ENCODE measurements at places on chromosomes 16 and 17.

DNA sequence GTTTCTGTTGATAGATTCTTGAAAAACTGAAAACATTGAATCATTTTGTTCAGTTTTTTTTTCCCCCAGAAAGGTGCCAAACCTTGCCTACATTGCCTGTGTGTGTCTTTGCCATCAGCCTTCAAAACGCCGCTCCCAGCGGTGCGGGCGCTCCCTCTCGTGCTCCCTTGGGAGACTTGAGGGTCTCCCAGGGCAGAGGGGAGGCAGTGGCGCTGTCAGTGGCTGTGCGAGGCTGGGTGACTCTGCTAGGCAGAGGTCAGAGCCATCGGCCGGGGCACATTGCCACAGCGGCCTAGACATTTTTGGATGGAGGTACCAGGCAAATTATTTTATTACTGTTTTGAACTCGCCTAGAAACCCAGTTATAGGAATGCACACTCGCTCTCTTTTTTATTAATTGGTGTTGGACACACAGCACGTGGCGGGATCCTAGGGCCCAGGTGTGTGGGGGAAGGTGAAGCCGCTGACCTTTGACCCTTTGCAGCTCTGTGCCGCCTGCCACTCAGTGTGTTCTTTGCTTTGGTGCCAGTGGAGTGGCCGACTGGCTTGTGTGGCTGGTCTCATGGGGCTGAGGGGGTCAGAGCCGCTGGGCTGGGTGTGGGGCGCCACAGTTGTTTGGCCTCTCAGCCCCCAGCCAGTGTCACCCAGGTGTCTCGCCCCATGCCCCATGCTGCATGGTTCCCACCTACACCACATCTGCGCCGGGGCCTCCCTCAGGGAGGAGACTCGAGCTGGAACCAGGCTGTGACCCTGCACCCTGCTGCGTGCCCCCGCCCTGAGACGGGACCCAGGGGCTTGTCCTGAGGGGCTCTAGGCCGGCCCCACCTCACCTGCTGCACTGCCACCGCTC is 115.7 kb downstream of the BANP start:
- no peak for DNase-seq

DNA sequence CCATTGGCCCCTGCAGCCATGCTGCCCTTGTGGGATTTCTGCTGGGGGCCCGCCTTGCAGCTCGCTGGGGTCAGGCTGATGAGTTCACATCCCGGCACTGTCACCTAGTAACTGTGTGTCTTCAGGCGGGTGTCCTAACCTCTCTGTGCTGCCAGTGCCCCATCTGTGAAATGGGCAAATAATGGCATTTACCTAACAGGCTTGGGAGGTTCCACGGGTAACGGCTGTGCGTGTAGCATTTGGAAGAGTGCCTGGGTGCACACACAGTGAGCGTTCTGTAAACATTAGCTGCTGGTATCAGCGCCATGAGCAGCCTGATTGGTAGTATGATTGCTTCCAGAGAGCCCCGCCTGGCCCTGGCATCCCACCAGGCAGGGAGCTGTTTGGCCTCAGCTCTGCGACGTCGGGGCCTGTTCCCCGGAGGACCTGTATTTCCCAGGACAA is 167.3 kb upstream of the GSE1 start:
- DNase-seq: no peak

- DNase-seq: no peak
Measured at GRCh38 chr16:11207646-11208045, 48.4 kb downstream of the SOCS1 start.

- no peak for DNase-seq
Measured at GRCh38 chr16:79121906-79122305, 478.6 kb downstream of the MAF start.

GRCh38 chr16:46711106-46712058 is 21.9 kb downstream of the ORC6 start:
- no peak for DNase-seq

DNA sequence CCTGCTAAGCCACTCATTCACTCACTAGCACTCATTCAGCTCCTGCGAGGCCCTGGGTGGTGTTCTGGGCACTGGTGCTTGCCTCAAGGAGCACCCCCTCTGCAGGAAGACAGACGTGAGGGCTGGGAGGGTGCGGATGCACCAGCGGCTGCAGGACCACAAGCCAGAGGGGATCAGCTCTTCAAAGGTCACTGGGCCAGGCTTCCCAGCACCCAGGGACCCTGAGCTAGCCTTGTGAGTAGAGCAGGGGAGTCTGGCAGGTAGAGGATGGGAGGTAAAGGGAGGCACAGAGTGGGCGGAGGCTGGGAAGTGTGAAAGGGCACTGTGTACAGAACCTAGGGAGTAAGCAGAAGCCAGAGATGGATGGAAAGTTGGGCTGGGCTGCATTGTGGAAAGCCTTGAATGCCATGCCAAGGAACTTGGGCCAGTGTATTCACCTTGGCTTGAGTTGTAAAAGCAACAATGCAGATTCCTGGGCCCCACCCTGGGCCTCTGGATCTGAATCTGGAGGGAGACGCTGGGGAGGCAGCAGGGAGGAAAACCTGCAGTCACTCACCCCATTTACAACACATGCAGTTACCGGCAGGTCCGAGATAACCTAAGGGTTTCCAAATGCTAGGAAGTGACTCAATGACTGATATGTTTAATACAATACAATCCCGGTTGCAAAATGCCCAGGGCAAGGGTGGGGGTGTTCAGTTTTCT is 1.7 kb downstream of the IL4R start:
- no peak for DNase-seq

DNA sequence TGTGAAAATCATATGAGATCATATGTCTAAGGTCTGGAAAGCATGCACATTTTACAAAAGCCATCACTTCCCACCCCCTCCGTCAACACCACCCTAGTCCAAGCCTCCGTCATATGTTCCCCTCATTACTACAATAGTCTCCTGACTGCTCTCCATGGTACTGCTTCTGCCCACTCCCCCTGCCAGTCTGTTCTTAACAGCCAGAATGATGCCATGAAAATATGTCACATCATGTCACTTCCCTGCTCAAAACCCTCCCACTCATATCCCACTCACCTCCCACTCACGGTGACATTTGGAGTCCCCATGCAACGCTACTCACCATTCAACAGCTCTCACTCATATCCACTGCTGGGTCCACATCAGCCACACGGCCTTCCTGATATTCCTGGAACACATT is 432.3 kb downstream of the XYLT1 start:
- DNase-seq: no peak

GRCh38 chr17:75854881-75855309 is 240 bp downstream of the WBP2 start:
- no peak for DNase-seq

- no peak for DNase-seq
Measured at GRCh38 chr17:73436954-73437353, 125.2 kb upstream of the CDC42EP4 start.

- no peak for DNase-seq
Measured at GRCh38 chr17:38461683-38462082, 33.4 kb downstream of the ARHGAP23 start.

GRCh38 chr17:49381793-49382192 is 19.7 kb upstream of the ZNF652 start:
- DNase-seq: no peak

DNA sequence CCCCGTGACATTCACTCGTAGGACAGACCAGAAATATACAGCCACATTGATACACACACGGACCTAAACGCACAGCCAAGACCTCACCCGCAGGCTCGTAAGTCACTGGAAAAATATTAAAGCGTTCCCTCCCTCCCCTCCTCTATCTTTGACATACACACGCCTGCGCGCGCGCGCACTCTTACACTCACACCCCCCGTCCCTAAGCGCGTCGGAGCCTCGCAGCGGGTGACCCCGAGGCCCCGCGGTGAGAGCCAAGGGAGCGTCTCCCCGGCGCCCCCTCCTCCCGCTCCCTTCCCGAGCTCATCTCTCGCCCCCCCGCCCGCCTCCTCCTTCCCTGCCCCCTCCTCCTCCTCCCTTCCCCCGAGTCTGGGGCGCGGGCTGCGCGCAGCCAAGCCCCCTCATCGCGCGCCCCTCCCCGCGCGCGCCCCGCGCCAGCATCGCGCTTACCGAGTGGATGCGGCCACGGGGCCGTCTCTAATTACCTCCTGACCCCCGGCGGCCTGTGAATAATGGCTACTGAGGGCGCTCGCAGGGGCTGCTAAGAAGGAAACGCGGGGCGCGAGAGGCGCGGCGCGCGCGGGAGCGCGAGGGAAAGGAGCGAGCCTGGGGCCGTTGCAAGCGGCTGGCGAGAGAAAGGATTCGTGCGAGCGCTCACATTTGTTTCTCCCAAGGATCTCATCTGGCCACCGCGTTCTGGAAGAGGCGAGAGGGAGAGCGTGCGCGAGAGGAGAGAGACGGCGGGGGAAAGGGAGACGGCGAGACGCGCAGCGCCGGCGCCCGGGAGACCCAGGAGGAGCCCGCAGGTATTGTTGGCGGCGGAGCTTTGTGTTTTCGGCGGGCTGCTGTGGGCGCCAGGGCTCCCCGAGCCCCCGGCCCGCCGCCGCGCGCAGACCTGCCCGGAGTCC is 42.4 kb downstream of the RAI1 start:
- peak; percentile 14 for DNase-seq

DNA sequence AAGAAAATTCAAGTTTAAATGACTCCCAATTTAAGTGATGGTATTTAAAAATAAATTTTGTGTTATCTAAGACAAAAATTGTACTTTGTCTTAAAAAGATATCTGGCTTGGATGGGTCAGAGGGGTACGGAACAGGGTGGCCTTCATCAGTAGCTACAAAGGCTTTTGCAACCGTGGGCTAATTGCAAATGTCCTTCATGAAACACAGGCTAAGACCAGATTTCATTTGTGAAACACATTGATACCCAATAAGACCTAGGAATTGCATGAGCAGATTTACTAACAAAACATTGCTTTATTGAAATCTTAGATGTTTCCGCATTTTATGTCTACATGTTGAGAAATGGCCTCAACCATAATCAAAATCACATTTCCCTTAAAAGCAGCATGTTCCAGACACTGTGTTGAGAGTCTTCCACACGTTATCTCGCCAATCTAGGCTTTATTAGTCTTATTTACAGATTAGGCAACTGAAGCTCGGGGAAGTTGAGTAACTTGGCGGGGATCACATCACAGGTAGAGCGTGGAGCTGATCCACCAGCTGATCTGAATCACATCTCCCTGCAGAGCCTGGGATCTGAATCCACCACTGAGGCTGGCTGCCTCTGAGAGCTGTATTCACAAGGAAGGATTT is 21.8 kb downstream of the FBXO39 start:
- no peak for DNase-seq

DNA sequence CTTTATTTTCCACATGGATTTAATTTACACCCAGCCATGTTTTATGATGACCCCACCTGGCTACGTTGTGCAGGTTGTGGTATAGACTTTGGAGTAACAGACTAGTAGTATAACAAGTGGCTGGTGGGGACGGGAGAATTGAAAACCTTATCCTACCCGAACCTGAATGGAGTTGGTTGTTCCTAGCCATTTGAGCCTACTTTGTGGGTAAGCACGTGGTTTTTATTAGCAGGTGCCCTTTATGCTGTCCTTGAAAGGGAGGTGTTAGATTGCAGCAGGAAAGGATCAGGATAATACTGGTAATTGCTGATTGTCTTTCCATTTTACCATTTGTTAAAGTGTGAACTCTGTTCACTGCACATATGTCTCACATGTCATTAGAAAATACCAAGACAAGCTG is 31.9 kb upstream of the PHAF1 start:
- no peak for DNase-seq

DNA sequence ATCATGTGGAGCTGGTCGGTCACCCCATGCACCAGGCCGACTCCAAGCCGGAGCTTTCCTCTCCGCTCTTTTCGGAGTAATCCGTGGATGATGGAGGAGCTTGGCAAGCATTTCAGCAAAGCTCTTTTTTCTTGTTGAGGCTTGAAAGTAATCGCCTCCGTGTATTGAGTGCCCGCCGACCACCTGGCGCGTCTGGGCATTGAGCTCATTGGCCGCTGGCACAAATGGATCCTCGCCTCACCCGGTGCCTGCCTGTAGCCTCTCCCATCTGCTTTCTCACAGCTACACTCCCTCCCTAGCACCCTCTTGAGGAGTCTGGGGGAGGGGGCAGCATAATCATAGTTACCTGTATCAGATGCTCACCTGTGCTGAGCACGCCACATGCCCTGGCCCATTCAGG is 148.9 kb downstream of the CMIP start:
- DNase-seq: peak; percentile 87

DNA sequence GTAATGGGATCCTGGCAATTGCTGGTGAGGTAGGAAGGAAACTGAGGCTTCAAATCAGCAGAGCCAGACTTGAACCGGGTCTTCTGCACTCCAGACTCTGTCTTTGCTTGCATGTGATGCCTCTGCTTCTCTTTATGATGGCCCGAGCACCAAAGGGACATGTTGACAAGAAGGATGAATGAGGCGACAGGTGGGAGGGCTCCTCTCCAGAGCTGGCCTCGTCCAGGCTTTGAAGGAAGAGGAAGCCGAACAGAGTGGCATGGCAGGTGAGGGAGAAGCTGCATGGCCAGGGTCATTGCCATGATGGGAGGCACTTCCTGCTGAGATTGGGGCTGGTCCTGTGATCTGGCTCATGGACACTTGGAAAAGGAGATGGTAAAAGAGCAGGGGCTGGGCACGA is 40.8 kb downstream of the AKAP1 start:
- no peak for DNase-seq

- no peak for DNase-seq
Measured at GRCh38 chr17:51739245-51739886, 419.1 kb downstream of the CA10 start.

- DNase-seq: no peak
Measured at GRCh38 chr17:50187394-50187725, 14.1 kb downstream of the COL1A1 start.

DNA sequence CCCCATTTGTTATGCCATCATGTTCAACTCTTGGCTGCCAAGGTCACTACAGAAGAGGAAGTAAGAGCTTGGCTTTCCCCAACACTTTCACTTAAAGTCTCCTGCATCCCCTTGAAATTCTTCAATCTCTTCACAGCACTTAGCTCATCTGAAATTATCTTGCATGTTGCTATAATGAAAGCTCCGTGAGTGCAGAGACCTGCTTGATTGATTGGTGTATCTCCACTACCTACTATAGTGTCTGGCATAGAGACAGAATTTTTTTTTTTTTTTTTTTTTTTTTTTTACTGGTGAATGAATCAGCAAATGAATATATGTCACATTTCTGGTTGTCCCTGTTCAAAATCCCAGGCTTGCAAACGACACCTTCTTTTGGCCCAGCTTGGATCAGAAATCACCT is 1.9 kb upstream of the SDR42E1 start:
- DNase-seq: no peak

DNA sequence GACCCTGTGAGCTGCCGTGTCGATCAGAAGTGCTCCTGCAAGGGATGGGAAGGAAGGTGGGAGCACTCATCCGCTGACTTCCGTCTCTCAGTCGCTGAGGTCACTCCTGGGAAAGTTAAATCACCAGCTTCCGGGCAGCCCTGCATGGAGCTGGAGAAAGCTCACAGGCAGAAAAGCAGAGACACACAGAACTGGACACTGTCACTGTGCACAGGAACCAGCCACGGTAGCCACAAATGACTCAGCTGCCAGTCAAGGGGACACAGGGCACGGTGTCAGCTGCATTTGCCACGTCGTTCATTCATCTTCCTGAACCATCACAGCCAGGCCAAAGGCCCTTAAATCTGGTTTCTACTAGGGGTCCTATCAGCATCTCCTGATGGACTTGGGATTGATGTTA is 226.4 kb upstream of the PSMD7 start:
- no peak for DNase-seq

Data from DMS79 treated with DMSO at 0.1 percent for 48 hours (cell line).